ENCODE measurements at places on chromosomes 7 and 10.
A peak's percentile ranks its signal among the peaks of the same experiment; 100 is the strongest.

- DNase-seq: no peak
Measured at GRCh38 chr7:126394406-126394805, 858.3 kb downstream of the GRM8 start.

DNA sequence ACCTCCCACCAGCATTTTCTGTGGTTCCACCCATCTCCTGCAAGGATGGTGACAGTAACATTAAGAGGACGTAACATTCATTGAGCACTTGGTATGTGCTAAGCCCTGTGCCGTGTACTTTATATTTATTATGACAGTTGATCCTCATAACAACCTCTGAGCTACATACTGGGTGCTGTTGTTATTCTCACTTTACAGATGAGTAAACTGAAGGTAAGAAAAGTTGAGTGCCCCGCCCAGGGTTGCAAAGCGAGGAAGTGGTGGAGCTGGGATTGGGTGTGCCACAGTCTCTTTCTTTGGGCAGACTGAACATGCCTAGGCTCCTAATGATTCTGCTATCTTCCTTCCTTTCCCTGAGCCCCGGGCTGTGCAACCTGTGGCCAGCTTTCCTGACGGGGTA lies 107.4 kb downstream of the SH3PXD2A start:
- DNase-seq: no peak

- DNase-seq: no peak
Measured at GRCh38 chr7:105189859-105190492, 176.0 kb downstream of the KMT2E start.

DNA sequence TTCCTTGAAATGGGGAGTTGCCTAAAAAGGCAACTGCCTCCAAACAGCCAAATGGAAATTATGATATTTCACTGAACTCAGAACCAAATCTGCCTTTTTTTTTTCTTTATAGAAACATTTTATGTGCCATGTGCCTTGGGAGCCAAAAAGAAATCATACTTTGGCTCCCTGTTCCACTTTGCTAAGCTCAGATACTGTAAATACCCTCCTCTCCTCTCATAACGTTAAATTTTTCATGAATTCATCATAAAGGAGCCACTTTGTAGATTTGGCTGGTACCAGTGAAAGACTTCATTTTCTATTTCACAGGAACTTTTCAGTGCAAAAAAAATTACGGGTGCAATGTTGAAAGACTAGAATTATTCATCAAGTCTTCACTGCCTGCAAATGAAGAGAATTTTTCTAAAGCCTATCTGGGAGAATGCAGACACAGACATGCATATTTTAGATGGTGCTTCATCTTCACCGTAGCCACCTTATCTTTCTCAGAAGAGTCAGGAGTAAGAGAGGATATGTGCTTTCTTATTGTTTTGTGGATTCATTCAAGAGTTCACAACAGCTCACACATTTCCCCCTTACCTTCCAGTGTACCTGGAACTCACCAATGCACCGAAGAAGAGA lies 742.3 kb upstream of the GALNT17 start:
- peak; percentile 6 for DNase-seq

DNA sequence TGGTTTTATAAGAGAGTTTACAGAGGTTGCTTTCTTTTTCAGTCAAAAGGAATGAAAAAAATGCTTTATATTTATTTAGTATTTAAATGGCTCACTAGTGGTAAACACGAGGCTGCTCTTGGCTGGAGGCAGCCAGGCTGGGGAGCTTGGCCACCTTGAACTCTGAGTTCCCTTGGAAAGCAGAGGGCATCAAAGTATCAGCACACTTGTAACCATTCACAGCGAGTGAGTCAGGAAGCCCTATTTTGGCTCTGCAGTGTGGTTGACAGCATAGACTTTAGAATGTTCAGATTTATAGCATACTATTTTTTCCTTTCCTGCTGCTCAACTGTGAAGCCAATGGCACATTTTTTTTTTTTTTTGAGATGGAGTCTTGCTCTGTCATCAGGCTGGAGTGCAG lies 51.6 kb downstream of the CYCS start:
- peak; percentile 25 for DNase-seq

DNA sequence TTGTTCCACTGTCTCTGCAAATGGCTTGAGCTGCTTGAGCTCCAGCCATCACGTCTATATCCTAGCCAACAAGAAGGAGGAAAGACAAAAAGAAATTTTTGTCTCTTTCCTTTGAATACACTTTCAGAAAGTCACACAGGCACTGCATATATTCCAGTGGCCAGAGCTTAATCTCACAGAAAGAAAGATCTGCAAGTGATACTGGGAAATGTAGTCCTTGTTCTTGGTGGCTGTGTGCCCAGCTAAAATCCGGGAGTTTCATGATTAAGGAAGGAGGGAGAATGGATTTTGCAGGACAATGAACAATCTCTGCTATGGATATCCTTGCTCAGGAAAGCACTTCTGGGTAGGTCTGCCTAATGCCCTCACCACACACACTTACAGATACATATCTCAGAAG lies 19.5 kb upstream of the DLG5 start:
- DNase-seq: no peak

GRCh38 chr10:93357680-93358079 lies 124.5 kb downstream of the MYOF start:
- peak; percentile 39 for DNase-seq

GRCh38 chr10:109200646-109201045 lies 722.7 kb downstream of the XPNPEP1 start:
- no peak for DNase-seq

GRCh38 chr10:59382831-59383295 lies 20.5 kb upstream of the FAM13C start:
- DNase-seq: no peak
